ENCODE measurements at places on chromosomes 16 and 17.

DNA sequence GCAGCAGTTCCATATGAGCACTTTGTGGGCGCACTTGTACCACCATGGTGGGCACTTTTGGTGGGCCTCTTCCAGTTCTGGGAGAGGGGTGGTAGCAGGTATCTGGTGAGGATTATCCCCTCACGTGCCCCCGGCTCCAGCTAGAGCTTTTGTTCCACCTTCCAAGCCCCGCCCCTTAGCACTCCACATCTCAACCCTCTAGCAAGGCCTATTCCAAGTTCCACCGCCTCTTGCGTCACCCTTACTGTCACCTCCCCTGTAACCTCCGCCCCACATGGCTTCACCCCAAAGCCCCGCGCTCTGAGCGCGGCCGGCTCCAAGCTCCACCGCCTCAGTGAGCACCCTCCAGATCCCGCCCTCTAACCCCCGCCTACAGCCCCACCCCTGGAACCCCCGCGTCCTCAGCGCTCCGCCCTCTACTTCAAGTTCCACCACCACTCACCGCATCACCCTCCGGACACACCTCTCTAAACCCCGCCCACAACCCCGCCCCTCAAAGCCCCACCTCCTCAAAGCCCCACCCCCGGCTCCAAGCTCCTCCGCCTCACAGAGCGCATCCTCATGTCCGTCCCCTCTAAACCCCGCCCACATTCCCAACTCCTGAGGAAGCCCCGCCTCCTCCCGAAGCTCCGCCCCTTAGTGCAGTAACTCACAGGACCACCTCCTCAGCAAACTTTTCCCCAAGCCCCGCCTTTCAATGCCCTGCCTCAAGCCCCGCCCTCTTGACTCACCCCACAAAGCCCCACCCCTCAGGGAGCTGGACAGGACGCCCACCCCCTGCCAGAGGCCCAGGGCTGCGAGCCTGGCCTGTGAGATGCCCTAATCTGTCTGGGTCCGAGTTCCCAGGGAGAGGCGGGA lies 11.1 kb downstream of the SCN4A start:
- DNase-seq = no peak

DNA sequence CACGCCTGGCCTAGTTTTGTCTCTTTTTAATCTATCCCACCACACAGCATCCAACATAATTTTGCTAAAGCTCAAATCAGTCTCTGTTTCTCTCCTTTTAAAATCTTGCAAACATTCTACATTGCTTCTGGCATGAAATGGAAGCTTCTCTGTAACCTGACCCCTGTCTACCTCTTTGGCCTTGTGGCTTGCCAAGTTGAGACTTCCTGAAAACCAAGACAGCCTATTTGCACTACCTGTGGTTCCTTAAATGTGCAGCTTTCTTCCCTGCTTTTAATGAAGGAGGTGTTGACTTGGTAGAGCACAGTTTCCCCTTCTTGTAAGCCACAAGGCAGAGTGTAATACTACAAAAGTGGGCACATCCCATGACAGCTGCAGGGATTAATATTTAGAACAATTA lies 6.0 kb upstream of the CCL3 start:
- DNase-seq = no peak

DNA sequence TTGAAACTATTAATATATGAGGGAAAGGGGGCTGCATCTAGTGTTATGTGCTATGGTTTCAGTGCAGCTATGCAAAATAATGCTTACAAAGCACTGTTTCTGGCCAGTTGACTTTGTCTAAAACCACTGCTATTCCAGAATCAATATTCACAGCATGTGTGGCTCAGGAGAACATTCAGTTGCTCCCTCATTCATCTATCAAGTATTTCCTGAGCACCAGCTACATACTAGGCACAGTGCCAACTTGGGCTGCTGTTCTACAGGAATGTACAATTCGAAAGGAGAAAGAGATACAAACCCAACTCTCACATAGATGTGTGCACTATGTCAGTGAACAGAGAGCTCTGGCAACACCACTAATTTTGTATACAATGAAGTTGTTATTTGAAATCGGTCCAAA lies 183.0 kb downstream of the PHKB start:
- no peak for DNase-seq

DNA sequence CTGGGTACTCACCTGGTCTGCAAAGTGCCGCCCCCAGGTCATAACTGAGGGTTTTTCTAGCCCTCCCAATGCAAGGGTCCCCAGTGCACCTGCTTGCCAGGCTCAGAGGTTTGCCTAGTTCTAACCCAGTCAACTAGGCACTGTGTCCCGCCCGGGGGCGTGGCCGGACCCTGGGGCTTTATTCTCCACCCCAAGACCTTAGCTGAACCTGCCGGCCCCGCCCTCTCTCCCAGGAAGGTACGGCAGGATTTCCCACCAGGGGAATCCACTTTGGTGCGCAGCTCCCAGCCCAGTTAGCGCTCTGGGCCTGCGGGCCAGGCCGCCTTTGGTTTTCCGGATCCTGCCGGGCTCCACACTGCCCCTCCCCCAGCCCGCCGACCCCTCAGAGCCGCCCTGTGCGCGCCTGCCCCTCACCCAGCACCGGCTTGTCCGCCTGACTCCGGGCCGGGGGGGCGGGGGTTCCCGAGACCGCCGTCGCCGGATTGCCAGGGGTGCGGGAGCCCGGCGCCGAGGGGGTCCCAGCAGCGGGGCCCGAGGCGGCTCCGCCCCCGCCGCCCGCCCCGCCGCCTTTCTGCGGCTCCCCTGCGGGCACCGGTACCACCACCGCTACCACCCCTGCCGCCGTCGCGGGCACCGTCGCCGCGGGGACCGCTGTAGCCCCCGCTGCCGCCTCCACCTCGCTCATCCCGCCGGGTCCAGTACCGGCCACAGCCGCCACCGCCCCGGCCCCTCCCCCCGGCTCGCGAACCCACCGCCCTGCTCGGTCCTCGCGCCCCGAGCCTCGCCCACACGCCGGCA lies 424 bp downstream of the YBX2 start:
- no peak for DNase-seq

- DNase-seq = no peak
Measured at GRCh38 chr17:82524540-82524939, 5.0 kb downstream of the FOXK2 start.

DNA sequence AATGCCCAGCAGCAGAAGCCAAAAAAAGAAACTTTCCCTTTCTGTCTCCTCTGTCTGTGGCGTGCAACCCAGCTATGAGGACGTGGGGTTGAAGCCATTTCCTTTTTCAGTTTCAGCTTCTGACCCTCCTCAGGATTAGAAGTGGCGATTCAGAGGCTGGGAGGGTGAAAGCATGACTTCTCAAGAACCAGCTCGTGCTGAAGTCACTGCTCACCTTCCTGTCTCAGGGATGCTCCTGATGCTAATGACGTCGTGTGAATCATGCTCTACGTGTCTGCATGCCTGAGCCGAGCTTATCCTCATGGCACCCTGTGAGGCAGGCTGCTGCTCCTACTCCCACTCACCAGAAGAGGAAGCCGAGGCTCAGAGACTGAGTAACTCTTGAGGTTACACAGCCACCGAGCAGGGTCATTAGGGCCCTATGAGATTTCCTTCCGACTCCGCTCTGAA lies 5.7 kb upstream of the LPO start:
- DNase-seq = no peak

GRCh38 chr17:38333635-38334295 lies 10.0 kb downstream of the GPR179 start:
- DNase-seq = no peak

DNA sequence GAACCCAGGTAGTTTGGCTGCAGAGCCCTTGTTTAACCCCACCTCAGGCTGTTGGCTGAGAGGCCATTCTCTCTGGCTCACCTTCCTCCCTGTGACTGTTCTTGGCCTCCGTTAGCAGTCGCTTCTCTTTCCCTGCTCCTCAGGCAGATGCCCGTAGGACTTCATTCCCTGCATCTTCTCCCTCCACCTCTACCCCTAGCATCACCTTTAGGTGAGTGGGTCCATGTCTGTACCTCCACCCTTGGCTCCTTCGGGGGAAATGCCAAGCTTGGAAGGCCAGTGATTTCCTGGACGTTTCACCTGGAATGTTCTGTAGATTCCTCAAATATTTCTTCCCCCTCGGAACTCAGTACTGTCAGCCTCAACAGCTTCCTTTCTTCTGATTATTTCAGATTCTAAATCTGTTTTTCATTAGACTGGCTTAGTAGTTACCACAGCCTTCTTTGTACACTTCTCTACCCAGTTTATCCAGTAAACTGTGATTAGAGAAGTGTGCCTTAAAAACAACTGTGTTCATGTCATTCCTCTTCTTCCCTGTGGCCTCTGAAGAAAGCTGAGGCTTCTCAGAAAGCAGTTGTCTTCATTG lies 227.9 kb downstream of the MSI2 start:
- no peak for DNase-seq

DNA sequence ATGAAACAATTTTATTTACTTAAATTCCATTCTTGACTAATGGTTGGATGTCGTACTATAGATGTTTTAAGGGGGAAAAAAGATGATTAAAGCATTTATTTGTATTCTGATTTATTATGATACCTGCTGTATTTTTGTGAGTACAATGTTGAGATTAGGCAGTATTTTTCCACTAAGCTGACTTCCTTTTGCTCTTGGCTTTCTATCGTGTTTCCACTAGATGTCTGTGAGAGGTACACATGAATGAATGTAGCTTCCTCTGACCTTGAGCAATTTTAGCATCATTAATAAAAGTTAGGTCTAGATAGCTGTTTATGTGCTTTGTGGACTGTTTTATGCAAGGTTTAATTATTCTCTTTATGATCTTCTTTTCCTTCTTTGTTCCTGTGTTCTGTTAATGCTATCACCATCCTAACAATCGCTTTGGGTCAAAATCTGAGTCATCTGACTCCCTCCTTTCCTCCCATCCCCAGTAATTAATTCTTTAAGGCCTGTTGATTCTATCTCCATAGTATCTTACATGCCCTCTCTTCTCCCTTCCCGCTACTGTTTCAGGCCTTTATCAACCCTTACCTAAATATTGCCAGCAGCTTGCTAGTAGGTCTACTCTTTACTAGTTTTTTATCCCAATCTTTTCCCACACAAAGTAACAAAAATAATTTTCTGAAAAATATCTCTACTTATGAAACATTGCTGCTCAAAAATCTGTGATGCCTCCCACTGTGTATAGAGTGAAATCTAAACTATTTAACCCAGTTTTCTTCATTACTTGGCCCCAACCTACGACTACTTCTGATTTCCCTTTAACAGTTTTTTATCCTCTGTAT lies 76.0 kb downstream of the VMP1 start:
- no peak for DNase-seq

DNA sequence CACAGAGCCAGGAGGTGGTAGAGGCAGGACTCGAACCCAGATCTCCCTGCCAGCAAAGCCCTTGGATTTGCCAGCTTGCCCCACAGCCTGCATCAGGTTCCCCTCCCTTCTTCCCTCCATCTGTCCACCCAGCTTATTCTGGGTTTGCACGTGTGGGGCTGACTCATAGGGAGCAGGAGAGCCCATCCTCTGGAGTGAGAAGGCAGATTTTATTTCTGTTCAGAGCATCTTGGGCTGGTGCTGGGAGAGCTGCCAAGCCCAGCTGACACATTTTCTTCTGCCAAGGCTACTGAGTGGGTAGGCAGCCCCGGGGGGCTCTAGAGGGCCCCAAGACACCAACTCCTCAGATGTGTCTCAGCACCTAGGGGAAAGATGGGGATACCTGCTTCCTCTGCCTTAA lies 106.3 kb upstream of the CRHR1 start:
- DNase-seq = no peak

GRCh38 chr16:58034774-58035173 lies 9.2 kb downstream of the MMP15 start:
- no peak for DNase-seq

DNA sequence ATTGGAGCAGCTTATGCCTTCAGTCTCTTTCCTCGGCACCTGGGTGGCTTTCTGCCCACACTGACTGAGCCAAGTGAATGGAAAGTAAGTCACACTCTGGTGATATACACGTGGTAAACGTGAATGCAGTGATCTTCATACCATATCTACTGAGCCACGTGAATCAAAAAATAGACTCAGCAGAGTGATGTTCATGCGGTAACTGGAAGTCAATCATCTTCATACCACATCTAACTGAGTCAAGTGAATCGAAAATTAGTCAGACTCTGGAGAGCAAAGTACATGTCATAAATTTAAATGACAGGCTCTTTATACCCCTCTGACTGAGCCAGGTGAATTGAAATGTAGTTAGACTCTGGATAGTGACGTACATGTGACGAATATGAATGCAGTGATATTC lies 47.1 kb upstream of the ARL4D start:
- DNase-seq = no peak

DNA sequence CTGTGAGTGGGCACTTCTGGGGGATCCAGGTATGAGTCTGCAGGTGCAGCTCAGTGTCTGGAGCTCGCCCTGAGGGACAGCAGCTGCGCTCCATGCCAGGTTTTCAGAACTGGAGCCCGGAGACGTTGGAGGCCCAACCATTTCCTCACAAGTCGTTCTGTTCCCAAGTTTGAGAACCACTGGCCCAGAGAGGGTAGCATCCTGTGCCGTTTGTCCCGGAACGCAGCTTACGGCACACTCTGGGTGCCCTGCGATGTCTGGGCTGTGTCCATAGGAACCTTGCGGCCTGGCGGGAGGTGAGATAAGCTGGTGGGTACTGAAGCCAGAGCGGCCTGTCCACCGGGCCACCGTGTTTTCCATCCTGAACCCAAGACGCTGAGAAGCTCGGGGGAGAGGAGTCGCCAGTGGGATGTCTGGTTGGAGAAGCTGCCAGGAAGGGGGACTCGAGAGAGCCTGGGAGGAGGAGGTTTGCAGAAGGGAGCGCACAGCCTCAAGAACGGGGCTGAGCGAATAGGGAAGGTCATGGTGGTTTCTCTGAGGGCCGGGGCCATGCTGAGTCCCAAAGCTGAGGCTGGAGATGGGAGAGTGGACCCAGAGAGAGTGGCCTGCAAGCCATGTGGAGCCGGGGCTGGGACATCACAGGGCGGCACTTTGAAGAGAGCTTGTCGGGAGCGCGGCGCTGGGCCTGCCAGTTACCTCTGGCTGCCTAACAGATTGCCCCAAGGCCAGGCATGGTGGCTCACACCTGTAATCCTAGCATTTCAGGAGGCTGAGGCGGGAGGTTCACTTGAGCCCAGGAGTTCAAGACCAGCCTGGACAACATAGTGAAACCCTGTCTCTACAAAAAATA lies 211.0 kb upstream of the GSE1 start:
- DNase-seq = no peak

GRCh38 chr17:33925649-33926048 lies 329.4 kb upstream of the CCL2 start:
- no peak for DNase-seq

- no peak for DNase-seq
Measured at GRCh38 chr16:49441366-49441780, 67.8 kb downstream of the C16orf78 start.

GRCh38 chr17:33389504-33390135 lies 96.5 kb upstream of the ASIC2 start:
- DNase-seq = no peak

GRCh38 chr17:76005263-76006149 lies 4.9 kb downstream of the CDK3 start:
- peak; percentile 14 for DNase-seq

GRCh38 chr16:30120340-30121105 lies 2.5 kb downstream of the MAPK3 start:
- DNase-seq = no peak

- no peak for DNase-seq
Measured at GRCh38 chr17:53472586-53472985, 350.1 kb upstream of the KIF2B start.

GRCh38 chr16:4544473-4544872 lies 5.9 kb upstream of the CDIP1 start:
- DNase-seq = no peak

- no peak for DNase-seq
Measured at GRCh38 chr16:30407804-30408534, 563 bp downstream of the ZNF771 start.

- DNase-seq = no peak
Measured at GRCh38 chr17:70875729-70876310, 706.5 kb downstream of the KCNJ2 start.

GRCh38 chr16:48562475-48562874 lies 47.5 kb downstream of the N4BP1 start:
- DNase-seq = no peak

- DNase-seq = no peak
Measured at GRCh38 chr17:332023-332422, 20.6 kb downstream of the RPH3AL start.

Data from NCI-H187 treated with DMSO at 0.1 percent for 48 hours (cell line).